ENCODE measurements at places on chromosomes 2 and 18. TPM values are rescaled to one million over a fixed set of nuclear protein-coding genes. Genes with fewer than 3 reads are reported as not detected.

The THSD7B gene
- total RNA-seq: 0.97 TPM

The RAD51AP2 gene
- total RNA-seq: 0.04 TPM

The FAP gene
- total RNA-seq: 6.5 TPM

The MPP4 gene
- not detected for total RNA-seq

The CCDC74B gene
- 0.31 TPM for total RNA-seq

The ZSWIM2 gene
- not detected for total RNA-seq

The CDK5R2 gene
- total RNA-seq: not detected

The NETO1 gene
- not detected for total RNA-seq

The DYNAP gene
- total RNA-seq: 6.1 TPM

The PLEKHH2 gene
- 14.4 TPM for total RNA-seq

The FABP1 gene
- total RNA-seq: not detected

The TLX2 gene
- not detected for total RNA-seq

The NLRC4 gene
- total RNA-seq: 0.91 TPM

The SULT1C2 gene
- not detected for total RNA-seq

The NEUROD1 gene
- total RNA-seq: not detected

The VPS54 gene
- total RNA-seq: 25.2 TPM

The REG3G gene
- not detected for total RNA-seq

The RPIA gene
- 17.6 TPM for total RNA-seq

The PIEZO2 gene
- 2.5 TPM for total RNA-seq

The RAB6C gene
- not detected for total RNA-seq

The TBC1D8 gene
- 46.9 TPM for total RNA-seq

The SPDYA gene
- total RNA-seq: 0.97 TPM

The IL37 gene
- total RNA-seq: not detected

The TDRD15 gene
- total RNA-seq: not detected

The MYO5B gene
- 63.3 TPM for total RNA-seq

The CABYR gene
- 0.95 TPM for total RNA-seq

The ST8SIA3 gene
- not detected for total RNA-seq

The HOXD13 gene
- total RNA-seq: not detected

The CNOT9 gene
- 58.3 TPM for total RNA-seq

The PAX3 gene
- not detected for total RNA-seq

The HAAO gene
- total RNA-seq: 9.0 TPM

The RGPD5 gene
- total RNA-seq: 19.9 TPM

The NOSTRIN gene
- 7.0 TPM for total RNA-seq

The L3MBTL4 gene
- total RNA-seq: 4.9 TPM

The LRATD1 gene
- total RNA-seq: 56.7 TPM

The CLEC4F gene
- not detected for total RNA-seq

The CEBPZOS gene
- total RNA-seq: 17.9 TPM

The TXNDC2 gene
- total RNA-seq: not detected

The EN1 gene
- total RNA-seq: not detected

The FSIP2 gene
- total RNA-seq: 0.12 TPM

The CHST10 gene
- total RNA-seq: 5.5 TPM

The TNFRSF11A gene
- 1.9 TPM for total RNA-seq

The DCDC2C gene
- not detected for total RNA-seq

The RNF125 gene
- total RNA-seq: 1.1 TPM

The APCDD1 gene
- 49.1 TPM for total RNA-seq

The NEB gene
- 0.38 TPM for total RNA-seq

The GFPT1 gene
- total RNA-seq: 20.2 TPM

The SCN3A gene
- total RNA-seq: 0.32 TPM

The SEC11C gene
- 33.5 TPM for total RNA-seq

Measured in esophagus squamous epithelium (tissue), 5 donors.